ENCODE measurements at places on chromosomes 3 and 15.

GRCh38 chr3:105715372-105715771 lies 153.4 kb downstream of the CBLB start:
- no peak for DNase-seq

DNA sequence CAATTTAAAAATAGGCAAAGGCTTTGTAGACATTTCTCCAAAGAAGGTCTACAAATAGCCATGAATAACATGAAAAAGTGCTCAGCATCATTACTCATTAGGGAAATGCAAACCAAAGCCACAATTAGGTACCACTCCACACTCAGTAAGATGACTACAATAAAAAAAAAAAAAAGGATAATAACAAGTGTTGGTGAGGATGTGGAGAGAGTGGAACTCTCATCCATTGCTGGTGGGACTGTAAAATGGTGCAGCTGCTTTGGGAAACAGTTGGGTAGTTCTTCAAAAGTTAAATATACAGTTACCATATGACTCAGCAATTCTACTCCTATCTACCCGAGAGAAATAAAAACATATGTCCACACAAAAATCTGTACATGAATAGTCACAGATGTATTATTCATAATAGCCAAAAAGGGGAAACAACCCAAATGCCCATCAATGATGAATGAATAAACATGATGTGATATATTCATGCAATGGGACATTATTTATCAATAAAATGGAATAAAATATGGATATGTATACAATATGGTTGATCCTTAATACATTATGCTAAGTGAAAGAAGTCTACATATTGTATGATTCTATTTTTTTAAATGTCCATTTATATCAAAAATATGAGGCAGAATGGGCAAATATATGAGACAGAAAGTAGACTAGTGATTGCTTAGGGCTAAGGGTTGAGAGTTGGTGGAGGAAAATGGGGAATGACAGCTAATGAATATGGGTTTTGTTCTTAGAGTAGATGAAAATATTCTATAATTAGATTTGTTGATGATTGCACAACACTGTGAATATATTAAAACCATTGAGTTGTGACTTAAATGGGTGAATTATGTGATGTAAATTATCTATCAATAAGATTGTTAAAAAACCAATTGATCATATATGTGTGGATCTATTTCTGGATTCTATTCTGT lies 66.1 kb upstream of the SMAD3 start:
- no peak for DNase-seq

DNA sequence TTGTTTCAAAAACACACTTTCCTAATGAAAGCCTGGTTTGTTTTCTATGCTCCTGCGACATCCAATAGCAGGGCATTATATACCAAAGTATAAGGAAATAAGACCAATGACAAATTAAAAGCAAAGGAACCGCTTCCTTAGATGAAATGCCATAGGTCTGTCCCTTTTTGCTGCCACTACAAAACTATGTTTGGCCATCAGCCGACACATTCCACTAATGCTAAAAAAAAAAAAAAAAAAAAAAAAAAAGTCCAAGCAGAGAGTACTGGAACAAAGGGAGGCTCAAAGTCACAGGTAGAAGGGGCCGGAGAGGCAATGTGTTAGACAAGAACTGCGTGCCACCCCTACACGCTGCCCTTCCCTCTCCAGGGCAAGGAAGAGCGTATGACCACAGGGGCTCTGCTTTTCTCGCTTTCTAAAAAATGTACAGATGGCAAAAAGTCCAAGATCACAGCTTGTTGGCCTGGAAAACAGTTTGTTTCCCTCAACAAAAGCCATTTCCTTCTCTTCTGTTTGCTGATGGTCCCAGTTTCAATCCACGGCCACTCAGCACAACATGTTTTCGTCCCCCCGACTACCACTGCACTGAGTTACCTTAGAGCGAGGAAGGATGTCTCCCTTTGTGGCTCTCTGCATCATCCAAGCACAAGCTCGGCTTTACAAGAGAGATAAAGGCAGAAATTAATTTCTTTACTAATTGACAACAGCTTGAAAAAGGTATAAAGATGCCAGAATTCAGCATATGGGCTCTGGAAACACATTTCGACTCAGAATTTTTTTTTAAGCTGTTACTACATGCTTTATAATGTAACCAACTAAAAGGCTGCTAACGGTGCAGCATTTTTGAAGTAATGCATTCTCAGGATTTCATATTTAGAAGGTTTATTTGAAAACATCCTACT lies 70.8 kb downstream of the ABTB1 start:
- DNase-seq = no peak

DNA sequence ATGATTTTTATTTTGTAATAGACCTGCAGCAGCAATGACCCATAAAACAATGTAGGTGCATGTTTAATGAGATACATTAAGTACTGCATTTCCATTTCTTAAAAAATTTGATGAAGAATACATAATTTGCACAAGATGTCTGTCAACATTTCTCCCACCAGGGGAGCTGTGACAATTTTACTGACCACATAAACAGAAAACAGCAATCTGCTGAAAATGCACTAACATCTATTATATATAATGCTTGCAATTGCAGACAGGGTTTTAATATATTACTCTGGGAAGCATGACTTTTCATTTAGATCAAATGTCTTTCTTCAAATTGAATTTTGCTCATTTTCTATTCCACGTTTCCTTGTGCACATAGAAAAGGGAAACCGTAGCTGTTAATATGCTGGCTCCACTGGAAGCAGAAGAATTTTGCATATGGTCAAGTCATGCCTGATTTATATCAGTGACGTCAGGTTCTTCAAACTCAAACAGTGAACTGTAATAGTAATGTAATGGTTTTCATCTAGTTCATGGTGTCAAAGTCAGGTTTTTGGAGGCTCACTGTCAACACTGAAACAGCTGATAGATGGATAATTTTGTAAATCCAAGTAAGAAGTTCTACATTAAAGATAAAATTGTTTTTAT lies 79.8 kb upstream of the IGF1R start:
- DNase-seq = no peak

DNA sequence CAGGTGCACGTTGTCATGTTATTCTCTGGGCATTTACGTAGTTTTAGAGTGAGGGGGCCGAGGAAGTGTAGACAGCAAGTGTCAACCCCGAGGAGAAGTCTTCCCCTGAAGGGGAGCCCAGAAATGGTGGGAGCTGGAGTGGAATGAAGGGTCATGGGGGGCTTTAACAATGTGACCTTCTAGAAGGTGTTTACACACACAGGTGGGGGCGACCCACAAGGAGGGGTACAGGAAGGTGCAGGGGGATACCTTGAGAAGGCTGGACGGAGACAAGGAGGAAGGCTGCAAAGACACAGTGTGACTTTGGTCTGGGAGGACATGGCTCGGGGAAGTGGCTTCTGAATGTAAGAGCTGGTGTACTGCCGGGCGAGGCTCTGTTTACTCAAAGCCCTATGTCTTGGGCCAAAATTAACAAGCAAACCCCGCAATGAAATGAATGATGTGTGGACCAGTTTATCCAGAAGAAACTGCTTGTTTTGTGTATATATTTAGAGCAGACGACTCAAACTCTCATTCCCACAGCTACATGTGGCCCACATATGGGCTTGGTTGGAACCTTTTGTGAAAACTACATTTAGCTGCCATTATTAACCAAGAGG lies 18.7 kb downstream of the TRPM1 start:
- DNase-seq = no peak

DNA sequence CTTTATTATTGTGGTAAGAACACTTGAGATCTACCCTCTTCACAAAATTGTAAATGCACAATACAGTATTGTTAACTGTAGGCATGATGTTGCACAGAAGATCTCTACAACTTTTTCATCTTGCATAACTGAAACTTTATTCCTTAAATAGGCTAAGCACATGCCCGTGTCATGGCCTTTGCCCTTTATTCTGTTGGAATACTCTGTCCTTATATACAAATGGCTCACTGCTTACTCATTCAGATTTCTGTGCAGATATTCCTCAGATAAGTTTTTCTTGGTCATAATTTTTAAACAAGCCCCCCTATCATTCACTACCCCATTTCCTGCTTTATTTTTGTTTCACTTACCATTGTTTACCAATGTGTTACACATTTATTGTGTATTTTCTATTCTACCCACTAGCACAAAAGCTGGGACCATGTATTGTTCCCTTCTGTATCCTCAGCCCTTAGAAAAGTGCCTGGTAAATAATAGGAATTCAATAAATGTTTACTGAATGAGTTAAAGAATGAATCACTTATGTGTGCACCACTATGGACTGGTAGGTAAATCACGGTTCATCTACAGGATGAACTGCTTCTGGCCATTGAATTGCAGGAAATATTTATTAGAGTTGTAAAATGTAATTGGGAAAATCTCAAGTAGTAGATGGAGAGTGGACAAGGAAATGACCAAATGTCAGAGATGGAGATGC lies 151.0 kb downstream of the CPNE4 start:
- DNase-seq = no peak

DNA sequence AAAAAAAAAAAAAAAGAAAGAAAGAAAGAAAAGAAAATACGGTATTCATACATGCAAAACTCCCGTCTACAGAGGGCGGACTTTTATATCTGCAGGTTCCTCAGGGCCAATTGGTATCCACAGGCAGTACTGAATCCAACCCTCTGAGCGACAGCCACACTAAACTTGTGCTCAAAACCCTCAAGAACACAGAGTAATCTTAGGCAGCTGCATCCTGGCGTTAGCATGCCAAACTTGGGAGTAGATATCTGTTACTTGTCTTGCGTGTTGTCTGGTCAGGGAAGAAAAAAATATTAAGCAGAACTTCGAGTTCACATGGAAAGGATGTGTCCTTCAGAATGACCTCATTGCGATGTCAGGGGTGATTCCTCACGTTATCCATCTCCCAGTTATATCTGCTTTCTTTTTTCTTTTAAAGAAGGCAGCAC lies 12.8 kb downstream of the SNAP23 start:
- DNase-seq = no peak

DNA sequence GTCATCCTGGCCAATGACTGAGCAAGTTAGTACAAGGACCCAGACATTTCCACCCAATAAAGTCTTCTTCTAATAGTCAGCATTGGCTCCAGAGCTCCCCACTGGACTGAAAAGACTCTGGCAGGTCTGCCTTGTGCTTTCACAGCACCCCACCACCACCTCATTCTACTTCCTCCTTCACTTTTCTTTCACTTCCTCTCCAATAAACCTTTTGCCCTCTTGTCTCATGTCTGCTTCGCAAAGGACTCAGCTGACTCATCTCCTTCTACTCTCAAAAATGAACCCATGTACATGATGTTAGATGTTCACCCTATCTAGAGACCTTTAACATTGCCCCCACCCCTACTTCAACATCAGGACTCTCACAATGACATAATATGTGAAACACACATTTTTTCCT lies 181.0 kb upstream of the PPP2R3A start:
- DNase-seq = no peak

DNA sequence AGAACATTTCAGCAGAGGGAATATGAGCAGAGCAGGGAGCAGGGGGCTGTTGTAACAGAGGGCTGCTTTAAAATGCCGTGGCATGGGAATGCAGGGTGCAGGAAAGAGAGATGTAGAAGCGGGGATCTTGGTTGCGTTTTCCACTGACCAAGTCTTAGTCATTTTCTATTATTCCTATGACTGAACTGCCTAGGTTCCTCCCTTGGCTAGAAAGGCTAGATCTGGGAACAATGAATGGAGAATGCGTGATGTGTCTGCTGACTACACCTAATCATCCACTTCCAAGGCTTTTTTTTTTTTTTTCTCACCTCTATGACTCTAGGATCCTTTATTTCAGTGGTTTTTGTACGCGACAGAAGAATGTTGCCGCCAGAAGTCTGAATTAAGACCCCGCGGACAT lies 607.4 kb upstream of the TBL1XR1 start:
- DNase-seq = no peak

- DNase-seq = no peak
Measured at GRCh38 chr15:40108061-40108854, 421 bp downstream of the BMF start.

- no peak for DNase-seq
Measured at GRCh38 chr15:88322461-88322860, 65.9 kb upstream of the NTRK3 start.

DNA sequence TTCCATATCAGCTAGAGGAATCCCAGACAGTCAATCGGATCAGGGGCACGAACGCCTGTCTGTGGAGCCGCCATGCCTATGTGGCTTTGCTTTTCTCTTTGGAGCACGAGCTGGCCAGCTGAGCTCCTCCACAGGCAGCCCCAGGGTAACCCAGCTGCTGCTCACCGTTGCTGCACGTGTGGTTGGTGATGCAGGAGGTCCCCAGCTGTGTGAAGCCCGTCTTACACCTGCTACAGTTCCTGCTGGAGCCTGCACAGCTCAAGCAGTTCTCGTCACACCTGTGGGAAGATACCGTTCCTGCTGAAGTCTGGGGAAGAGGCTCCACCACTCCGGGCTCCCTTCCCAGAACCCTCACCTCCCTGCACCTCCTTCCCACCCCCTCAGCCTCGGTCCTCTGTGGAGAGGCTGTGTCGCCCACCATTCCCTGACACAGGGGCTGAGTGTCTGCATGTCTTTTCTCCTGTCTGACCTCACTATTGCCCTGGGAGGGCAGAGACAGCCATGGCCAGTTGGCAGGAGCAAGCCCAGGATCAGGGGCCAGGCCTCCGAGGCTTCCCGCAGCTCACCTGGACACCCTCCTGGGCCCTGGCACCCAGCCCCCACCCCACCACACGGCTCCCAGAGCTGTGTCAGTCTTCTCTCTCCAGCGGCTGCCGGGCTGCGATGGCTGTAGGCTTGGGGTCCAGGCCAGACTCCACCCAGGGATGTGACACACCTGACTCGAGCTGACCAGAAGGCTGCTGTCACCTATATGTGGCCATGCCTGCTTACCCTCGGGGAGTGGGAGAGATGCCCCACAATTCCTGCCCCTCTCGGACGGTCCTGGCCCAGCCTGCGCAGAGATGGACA lies 12.2 kb upstream of the SNRPA1 start:
- DNase-seq = no peak

DNA sequence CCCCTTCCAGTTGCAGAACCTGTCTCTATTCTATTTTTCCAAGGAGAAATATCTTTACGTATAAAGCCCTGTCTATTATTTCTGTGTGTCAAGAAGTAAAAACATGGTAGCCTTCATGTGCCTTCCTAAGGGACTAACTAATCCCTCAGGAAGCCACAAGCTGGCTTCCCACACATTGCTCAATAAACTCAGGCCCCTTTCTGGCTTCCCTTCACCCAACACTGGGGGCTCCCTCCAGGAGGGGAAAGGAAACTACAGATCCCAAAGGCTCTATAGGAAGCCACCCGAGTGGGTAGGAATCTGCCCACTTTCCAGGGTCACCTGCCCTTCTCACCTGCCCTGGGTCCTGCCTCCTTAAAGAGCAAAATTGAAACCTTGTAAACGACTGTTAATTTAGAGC lies 4.6 kb downstream of the TLE3 start:
- DNase-seq = no peak

- peak; percentile 24 for DNase-seq
Measured at GRCh38 chr3:184145111-184145524, 10.0 kb downstream of the EIF2B5 start.

GRCh38 chr3:49244581-49245205 lies 32.3 kb downstream of the C3orf62 start:
- no peak for DNase-seq

GRCh38 chr15:60299452-60300047 lies 98.2 kb downstream of the ANXA2 start:
- no peak for DNase-seq

All from stimulated activated CD4-positive, alpha-beta T cell treated with anti-CD3 and anti-CD28 coated beads, Interleukin-15, amount 100 ng/mL, for 24 hours (primary cell).